ENCODE measurements at places on chromosomes 3 and 15.

DNA sequence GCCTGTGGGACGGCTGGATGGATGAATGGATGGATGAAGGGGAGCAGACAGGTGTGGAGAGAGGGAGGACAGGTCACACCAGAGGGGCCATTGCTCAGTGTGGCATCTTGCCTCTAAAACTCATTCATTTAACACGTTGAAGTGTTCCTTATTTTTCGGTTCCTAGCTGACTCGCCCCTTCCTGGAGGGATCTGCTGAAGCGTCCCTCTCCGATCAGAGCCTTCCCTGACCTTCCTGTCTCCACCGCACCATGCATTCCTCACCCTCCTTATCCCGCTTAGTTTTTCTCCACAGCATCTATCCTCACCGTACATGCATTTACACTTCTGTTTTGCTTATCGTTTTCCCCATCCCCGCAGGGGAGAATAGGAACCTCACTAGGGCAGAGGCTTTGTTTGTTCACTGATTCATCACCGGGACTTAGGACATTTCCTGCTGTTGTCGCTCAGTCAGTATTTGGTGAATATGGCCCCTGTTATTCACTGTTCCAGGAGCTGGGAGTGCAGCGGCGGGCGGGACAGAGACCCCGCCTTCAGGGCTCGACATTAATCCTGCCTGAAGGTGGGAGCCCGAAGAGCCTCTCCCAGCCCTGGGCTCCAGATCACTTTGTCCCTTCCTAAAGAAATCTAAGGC is 32.0 kb downstream of the FOXL2 start:
- no peak for DNase-seq

DNA sequence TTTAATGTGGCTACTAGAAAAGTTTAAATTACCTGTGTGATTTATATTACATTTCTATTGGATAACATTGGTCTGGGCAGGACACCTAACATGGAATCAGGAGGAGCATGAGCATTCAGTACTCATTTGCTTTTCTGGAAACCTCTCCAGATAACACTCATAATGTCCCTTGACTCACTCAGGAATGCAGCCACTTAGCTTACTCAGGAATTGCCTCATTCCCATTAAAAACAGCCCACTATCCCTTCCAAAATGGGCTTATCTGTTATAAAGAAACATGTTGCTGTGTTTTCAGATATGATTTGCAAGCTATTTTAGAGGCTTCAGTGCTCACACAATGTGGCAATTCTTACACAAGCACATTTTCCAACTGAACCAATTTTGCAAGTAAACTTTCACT is 17.1 kb downstream of the GBE1 start:
- no peak for DNase-seq

GRCh38 chr3:142611206-142611605 is 15.0 kb downstream of the PLS1 start:
- DNase-seq, result no peak

DNA sequence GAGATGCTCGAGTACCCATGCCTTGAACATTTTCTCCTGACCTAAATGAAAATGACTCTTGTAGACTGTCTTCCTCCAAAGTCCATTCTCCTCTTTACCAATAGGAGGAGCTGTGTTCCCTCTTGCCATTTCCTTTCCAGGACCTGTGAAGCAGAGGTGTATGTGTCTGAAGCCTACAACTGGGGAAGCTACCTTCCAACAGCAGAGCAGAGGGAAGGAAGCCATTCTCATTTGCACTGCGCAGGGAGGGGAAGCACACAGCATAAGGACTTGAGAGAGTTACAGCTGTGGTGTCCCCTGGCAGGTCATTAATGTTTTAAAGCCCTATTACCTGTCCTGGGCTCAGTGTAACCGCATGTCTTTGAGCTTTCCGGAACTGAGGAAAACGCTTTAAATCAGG is 38.7 kb downstream of the HSPBAP1 start:
- DNase-seq, result no peak

GRCh38 chr3:29291982-29292363 is 11.1 kb downstream of the RBMS3 start:
- no peak for DNase-seq

GRCh38 chr3:145719114-145719513 is 441.9 kb downstream of the PLOD2 start:
- no peak for DNase-seq

- peak; percentile 75 for DNase-seq
Observed at GRCh38 chr3:112561484-112561733, 353 bp downstream of the ATG3 start.

- no peak for DNase-seq
Observed at GRCh38 chr15:68572309-68572708, 6.5 kb upstream of the CORO2B start.

DNA sequence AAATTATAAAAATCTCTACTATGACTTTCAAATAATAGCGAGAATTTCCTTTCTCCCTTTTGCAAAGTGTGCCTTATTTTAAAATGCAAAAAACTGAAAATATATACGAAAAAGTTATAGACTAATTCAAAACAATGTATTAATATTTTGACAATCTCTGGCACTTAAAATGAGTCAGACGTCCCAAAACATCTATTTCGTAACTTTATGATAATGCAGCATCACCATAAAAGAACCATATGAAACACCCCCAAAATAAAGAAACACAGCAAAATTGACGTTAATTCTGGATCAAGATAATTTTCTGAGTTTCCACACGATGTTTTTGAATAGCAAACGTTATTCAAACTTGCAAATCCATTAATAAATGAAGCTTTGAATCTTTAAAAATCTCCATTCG is 1.0 kb downstream of the COPS2 start:
- DNase-seq, result no peak

DNA sequence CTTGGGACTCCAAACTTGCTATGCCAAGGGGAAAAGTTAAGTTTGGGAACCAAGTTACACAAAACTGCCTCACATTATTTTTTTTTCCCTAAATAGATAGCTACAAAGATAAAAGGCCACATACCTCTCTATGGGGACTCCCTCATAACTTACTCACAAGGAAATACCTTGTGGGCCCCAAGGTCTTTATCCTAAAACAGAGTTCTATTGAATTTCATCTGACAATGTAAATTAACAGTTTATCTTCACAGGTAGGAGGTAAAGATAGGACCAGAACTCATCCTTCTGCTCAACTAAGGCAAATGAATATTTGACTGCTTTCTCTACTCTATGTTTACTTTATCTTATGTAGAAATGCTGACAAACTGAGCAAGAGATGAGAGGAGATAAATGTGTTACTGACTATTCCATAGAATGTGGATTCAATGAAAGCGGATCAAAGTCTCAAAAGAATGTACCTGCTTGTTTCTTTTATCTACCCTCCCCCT is 1278.0 kb downstream of the OTOL1 start:
- DNase-seq, result no peak

DNA sequence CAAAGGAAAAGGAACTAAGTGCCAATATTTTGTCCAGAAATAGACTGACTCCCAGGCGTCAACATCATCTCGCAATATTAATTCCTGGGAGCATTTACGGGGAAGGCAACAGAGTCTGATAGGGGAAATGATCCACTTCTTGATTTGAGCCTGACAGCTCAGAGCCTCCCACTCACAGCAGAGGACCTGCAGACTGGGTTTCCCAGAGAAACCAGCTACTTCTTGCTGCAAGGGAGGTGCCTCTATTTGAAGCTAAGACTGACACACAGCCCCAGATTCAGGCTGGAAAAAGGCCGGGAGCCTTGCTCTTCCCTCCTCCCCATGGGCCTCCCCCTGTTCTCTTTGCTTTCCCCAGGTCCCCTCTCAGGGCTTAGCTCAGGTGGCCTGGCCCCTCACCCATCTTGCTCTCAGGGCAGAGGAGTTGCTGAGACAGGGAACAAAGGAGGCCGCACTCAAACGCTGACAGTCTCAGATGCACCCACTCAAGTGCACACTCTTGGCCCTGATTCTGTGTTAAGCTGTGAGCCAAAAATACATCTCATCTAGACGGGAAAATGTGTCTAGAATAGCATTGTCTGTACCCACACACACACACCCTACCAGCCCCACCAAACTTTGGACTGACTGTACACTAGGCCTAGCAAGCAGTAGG is 49.8 kb upstream of the DCLK3 start:
- DNase-seq, result no peak

DNA sequence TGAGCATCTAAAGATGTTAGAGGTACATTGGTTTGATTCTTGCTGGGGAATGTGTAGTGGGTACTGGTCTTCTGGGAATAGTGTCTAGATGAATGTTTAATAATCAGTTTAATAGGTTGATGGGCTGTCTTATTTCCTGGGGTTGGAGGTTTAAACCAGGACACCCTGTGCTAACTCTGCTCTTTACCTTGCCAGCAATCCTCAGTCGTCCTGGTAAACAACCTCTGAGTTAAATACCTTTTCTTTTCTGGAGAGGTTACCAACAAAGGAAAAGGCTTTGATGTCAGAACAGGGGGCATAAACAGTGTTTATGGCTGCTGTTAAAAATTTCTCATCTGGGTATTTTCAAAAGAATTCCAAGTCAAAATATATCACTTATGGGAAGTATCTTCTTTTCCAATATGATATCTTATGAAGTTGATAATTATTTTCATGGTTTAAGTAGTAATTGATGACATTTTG is 23.5 kb downstream of the MITF start:
- no peak for DNase-seq

DNA sequence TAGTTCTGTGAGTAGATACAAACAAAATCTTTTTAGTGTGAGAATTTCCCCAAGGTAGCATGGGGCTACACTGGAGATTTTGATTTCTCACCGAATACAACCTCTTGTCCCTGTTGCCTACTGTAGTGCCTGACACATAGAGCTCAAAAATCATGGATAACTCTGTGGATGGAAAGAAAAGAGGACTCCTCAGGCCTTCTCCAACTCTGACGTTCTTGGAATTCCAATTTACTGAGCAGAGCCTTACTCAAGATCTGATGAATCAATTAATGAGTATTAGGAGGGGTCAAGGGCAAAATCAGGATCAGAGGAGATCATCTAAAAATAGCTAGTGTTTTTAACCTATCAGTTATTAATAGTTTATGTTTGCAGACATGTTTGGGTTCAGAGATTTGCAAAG is 46.7 kb upstream of the PYDC2 start:
- DNase-seq, result no peak

GRCh38 chr3:100899440-100900091 is 93.7 kb downstream of the ABI3BP start:
- no peak for DNase-seq

DNA sequence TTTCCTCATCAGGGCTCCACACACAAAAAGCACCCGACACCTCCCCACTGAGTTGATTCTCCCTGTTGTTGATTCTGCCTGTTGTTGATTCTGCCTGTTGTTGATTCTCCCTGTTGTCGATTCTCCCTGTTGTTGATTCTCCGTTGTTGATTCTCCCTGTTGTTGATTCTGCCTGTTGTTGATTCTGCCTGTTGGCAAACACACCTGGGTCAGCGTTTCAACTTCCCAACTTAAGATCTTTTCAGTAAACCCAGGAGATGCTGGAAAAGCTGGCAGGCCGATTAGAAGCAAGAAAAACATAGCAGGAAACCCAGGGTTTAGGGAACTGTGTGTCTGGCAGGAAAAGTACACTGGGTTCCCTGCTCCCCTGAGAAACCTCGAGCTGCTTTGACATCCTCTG is 47.9 kb downstream of the TNK2 start:
- DNase-seq, result no peak

GRCh38 chr3:186746008-186746407 is 28.8 kb downstream of the KNG1 start:
- DNase-seq, result no peak

GRCh38 chr3:26515351-26515750 is 107.2 kb upstream of the LRRC3B start:
- DNase-seq, result no peak

DNA sequence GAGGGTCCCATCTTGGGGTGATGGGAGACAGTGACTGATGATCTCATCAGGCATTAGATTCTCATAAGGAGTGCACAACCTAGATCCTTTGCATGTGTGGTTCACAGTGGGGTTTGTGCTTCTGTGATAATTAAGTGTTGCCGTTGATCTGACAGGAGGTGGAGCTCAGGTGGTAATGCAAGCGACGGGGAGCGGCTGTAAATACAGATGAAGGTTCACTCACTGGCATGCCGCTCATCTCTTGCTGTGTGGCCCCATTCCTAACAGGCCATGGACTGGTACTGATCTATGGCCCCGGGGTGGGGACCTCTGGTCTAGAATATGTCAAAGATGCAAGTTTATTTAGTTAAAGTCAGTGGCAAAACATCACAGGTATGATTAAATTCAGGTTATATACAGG is 8.7 kb downstream of the MEF2A start:
- DNase-seq, result no peak

- no peak for DNase-seq
Observed at GRCh38 chr15:89455535-89455934, 40.8 kb downstream of the RHCG start.

GRCh38 chr3:24578951-24579421 is 84.3 kb upstream of the THRB start:
- no peak for DNase-seq

DNA sequence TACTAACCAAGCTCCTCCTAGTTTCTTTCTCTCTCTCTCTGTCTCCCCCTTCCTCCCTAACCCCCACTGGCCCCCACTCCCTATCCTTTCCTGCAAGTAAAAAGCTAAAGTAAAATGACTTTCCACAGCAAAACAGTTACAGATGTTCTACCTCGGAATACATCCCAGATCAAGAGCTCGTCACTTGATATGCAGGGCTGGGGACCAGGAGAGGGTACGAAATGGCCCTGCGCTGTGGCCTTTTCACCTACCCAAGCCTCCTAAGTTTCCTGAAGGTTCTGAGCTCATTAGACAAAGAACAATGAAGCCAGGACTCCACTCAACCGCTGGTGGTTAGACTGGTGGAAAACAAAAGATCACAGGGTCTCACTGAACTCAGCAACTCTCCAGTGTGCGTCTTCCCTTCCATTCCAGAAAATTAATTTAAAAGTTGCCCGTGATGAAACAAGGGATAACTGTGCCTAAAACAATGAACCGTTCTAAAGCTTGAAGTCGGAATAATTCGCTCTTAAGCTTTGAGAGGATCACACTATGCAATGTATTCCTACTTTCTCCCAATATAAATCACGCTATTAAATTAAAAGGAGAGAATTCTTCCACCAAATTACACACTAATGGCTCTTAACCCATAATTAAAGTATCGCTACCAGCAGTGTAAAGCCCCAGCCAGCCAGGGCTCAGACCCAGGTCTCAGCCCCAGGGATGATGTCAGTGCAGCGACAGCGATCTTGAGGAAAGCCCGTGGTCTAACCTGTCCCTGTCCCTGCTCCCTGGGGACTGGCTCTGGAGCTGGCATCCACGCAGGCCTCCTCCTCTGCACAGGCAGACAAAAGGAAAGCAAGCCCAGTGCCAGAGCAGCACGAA is 5.0 kb downstream of the VGLL4 start:
- no peak for DNase-seq

DNA sequence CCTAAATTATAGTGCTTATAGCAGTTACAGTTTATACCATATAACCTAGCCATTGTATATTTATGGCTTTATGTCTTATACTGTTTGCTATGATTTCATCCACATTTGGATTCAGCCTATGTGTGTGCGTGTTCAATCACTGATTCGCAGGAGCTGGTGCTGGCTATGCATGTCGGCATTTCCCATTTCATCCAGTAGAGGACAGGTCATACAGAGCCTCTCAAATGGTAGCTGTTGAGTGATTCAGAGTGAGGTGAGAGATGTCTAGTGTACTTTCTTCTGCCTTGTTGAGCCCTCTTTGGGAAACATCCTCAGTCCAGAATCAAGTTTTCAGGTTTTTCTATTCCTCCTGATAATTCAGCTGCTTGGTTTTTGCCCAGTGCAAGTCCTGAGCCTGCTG is 76.1 kb downstream of the FRMD4B start:
- DNase-seq, result no peak
